Activated T-helper 17 cell treated with anti-CD3 and anti-CD28 coated beads, Interleukin-2, amount 50 U/mL, for 72 hours (primary cell): ENCODE measurements at places on chromosomes 12 and 14.

DNA sequence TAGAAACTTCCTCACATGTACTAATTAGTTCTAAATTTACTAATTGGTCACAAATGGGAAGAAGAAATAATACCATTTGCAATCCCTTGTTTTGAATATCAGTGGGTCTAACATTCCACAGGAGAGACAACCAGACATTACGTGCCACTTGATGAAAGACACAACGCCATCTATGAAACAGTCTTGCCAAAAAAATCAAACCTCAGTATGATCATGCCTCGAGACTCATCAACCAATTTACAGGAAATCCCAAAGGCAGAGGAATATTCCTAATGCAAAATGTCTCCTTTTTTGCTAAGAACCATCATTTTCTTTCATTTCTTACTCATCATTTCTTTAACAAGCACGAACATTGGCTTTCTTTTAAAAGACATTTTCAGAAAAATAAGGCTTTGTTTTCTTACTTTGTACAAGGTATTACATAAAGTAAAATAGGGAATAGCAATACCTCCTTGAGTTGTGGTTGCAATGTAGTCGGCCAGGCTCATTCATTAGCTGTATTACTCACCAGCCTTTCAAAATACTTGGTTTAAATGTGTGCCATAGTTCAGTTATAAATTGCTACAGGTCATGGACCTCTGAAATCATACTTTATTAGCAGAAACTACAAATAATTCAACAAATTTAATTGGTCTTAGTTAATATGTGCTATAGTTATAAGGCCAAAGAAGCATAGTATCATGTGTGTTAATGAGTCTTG lies 436.2 kb upstream of the FLRT2 start:
- ATAC-seq: no peak

DNA sequence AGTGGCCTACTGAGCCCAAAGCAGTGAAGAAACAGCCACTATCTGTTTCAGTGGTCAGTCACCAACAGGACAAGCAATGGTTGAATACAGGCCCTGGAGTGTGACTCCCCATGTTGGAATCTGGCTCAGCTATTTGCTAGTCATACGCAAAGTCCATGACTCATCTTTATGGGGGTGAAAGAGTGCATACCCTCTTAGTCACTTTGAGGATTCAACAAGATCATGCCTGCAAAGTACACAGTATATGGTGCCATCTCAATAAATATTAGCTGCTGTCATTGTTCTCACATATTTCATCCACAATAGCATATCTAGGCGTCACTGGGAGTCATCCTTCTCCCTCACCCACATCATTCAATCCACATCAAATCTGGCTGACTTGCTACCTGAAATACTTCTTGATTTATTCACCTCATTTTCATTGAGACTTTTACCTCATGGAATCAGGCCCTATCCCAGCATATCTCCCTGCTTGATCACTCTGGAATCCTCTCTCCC lies 26.4 kb upstream of the STAB2 start:
- peak; percentile 70 for ATAC-seq

- ATAC-seq: no peak
Observed at GRCh38 chr12:80056232-80056631, 43.1 kb upstream of the OTOGL start.

DNA sequence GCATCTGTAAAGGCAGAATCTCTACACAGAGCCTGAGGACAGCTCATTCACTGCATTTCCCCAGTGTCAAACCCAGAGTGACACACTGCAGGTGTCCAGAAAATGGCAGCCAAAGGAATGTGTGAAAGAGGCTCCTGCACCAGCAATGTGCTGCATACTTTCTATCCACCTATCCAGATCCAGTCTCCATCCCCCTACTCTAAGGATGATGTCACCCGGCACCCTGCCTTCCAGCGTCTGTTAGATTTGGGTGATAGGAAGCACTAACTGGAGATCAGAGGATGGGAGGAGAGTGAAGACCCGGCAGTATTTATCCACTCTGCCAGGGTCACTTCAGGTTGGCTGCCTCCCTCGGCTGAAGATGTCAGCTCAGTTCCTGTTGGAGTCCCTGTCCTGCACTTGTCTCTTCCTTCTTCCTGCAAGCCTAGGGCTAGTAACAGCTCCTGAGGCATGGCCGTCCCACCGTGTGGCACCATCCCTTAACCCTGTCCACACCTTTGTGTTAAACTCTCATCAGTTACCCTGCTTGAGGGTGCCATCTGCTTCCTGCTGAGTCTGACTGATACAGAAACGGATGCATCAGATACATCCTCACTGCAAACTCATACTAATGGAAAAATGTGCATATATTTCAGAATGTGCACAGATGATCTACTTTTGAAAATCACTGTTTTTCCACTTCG lies 13.0 kb upstream of the GPR68 start:
- peak; percentile 58 for ATAC-seq

DNA sequence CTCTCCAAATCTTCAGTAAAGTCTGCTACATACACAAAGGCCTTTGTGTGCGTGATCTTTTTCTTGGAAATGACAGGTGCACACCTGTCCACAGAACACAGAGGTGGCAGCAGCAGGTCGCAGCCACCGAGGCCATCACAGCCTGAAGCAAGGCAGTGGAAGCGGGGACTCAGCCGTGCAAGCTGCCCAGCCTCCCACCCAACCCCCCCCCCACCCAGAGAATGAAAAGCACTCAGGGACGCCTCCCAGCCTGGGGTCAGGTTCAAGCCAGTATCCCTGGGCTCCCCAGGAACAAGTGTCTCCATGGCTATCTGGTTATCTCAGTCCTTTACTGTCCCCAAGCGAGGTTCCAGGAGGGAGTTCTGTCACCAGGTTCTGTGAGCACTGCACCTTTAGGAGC lies 31.2 kb upstream of the TSPAN9 start:
- ATAC-seq: no peak

DNA sequence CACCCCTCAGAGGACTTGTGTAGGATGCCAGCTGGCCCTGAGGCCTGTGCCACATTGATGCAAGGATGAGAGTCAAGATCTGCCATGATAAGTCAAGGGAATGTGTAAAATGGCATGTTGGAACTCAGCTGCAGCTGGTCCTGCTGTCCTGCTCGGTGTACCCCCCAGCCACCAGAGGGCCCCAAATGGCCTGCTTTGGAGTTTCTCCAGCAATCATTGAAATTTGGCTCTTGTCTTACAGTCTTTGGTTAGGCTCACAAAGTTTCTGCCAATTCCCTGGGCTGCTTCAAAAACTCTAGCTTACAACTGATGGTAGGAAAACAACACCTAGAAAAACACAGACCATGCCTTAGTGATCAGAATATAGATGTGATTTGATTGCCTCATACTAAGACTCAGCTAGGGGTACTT lies 76.8 kb downstream of the HSD17B6 start:
- no peak for ATAC-seq

GRCh38 chr12:129827102-129827865 lies 76.5 kb downstream of the TMEM132D start:
- ATAC-seq: no peak

- no peak for ATAC-seq
Observed at GRCh38 chr12:106480251-106480650, 102.6 kb upstream of the RFX4 start.

- ATAC-seq: no peak
Observed at GRCh38 chr12:103677341-103677740, 90.3 kb downstream of the STAB2 start.

GRCh38 chr14:71675900-71676287 lies 256.3 kb upstream of the RGS6 start:
- ATAC-seq: no peak

DNA sequence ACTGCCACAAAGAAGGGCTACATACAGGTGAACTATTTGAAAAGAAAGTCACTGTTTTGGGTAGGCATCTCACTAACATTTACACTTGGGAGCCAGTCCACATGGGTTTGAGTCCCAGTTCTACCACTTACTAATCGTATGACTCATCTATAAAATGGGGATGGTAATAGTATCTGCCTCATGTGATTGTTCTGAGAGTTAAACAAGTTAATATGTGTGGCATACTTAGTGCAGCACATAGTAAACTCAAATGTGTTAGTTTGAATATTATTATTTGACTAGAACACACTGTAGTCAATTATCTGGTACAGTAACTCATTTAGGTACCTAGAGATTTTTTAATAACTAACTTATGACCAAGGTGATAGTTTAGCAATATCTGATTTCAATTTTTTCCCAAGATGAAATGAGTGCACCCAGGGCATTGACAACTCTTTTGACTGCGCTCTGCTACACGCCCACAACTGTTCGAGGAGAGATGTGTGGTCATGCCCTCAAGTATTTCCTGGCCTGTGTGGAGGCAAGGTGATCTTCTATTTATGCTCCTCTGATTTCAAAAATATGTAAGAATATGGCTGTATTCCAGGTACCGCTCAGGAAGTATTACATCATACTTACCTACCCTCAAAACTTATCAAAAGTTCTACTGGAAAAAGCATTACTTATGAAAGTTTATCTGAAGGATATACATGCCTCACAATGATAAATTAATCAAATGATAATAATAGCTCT lies 210.6 kb upstream of the EGLN3 start:
- ATAC-seq: peak; percentile 84

- ATAC-seq: peak; percentile 91
Observed at GRCh38 chr12:47307680-47308399, 228.1 kb upstream of the AMIGO2 start.

GRCh38 chr12:87804386-87804785 lies 224.8 kb downstream of the C12orf50 start:
- ATAC-seq: no peak

DNA sequence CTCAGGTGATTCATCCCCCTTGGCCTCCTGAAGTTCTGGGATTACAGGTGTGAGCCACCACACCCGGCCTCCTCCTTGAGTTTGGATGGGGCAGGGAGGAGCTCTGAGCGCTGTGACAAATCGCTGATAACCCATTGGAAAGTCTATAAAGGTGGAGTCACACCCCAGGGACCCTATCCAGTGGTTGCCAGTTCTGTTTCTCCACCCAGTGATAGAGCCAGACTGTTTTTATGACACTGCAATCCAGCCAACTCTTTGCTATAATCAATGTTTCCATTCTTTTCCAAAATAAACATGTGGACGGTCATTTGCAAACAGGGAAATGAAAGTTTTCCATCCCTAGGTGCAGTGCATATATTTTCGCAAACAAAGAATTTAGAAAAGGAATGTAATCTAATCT lies 142.0 kb upstream of the PELI2 start:
- no peak for ATAC-seq

GRCh38 chr12:100668945-100669536 lies 95.6 kb downstream of the GAS2L3 start:
- ATAC-seq: peak; percentile 56

GRCh38 chr12:122855928-122856831 lies 20.9 kb downstream of the HIP1R start:
- no peak for ATAC-seq

DNA sequence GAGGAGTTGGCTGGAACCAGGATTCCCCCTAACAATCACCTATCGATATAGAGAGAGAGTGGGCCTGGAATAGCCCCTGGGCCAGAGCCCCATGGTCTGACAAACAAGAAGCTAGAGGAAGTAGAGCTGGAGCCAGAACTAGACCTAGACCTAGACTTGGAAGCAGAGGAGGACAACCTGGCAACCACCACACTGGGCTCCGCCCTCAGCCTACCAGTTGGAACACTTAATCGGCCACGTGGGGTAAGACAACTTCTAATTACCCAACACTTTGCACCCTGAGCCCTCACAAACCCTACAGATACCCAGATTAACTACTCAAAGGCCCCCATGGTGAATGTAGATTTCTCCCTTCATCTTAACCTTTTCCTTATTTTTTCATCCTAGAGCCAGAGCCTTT lies 4.6 kb upstream of the PA2G4 start:
- no peak for ATAC-seq

DNA sequence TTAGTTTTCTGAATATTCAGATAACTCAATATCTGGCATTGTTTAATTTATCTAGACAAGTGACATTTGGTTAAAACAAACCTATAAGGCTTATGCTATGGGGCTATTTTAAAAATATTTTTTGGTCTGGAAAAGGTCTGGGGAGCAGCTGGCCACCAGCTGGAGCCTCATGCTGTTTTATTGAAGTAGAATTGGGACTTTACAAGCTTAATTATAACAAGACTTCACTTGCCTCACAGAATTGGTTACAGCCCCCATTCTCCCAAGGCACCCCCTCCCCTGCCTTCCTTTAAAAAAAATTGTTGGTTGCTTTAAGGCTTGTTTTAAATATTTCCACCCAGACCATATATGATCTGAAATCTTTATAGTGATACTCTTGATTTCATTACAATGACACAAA lies 453.9 kb downstream of the ADAMTS20 start:
- no peak for ATAC-seq

- no peak for ATAC-seq
Observed at GRCh38 chr12:120763250-120763649, 37.6 kb downstream of the ACADS start.

DNA sequence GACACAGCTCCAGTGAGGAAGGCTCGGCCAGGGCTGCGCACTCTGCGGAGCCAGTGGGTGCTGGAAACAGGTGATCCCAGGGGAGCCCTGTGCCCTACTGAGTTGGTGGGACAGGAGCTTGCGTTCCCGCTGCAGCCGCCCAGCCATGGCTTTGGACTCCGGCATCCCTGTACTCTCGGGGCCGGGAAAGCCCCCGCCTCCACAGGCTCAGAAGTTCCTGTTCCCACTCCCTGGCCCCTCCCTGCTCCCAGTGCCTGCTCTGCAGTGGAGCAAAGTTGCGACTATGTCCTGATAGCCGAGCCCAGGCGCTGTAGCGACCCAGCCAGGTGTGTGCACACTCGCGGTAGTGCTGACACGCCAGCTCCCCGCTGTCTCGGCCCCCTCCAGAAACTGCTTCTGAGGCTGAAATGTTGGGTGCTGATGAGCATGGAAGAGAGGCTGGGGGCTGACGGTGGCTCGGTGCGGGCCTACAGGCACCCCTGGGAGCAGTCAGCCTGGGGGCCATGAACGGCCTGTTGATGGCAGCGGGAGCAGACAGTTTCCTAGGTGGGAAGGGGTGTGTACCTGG lies 344.6 kb upstream of the MGAT4C start:
- ATAC-seq: no peak

DNA sequence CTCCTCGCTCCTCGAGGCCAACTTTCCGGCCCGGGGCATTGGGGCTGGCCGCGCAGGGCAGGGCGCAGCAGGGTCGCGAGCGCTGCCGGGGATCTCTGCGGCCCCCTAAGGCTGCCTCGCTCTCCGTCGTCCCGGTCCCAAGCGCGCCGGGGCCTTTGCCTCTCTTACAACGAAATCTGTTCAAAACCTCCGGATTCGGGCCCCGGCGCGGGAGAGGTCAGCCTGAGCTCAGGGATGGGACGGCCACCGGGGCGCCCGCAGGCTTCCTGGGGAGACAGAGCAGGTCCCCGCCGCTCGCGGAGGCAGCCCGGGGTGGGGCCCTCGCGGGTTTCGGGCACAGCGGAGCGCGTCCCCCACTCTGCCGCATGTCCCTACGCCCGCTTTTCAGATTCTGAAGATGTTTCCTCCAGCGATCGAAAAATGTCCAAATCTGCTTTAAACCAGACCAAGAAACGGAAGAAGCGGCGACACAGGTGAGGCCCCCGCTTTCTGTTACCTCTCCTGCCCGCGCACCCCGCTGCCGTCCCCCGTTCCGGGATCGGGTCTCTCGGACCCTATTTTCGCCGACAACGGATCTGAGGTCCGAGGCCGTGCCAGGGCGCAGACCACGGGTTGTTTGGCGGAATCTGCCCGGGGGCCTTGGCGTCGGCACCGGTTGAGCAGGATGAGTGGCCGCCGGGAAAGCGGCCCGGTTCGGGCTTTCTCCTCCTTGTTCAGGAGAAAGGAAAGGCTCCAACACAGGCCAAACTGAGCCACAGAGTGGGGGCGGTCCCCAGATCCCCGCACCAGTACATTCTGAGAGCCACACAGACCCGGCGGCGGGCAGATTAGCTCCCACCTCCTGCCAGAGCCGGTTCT lies 1.8 kb downstream of the VSX2 start:
- peak; percentile 28 for ATAC-seq
